ENCODE measurements at places on chromosomes 6 and 20. TPM values are rescaled to one million over a fixed set of nuclear protein-coding genes. Genes with fewer than 3 reads are reported as not detected.

DNA sequence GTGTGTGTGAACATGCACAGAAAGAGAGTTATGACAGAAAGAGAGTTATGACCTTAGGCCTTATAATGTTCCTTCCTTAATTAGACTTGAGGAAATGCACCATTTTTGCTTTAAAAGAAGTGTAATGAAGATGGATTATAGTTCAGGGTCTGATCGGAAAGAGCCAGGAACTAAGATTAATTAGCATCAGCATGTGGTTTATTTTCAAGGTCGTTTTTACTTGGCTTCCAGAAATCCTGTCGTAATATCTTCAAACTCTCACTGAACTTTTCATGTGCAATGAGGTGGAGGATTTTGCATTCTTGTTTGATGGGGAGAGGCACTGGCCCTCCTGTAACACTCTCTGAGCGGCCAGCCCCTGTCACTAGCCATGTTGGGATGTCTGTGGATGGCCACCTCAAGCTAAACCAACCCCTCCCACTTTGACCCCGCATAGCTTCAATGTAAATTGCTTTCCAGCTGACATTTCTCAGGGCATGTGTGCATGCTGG lies 116.8 kb downstream of the CDC5L start:
- peak; percentile 41 for ATAC-seq

The CTAGE9 gene
- not detected for total RNA-seq

- no peak for ATAC-seq
Observed at GRCh38 chr20:14481863-14482262, 144.5 kb upstream of the FLRT3 start.

- ATAC-seq, result no peak
Observed at GRCh38 chr6:167079853-167080297, 43.0 kb upstream of the CCR6 start.

DNA sequence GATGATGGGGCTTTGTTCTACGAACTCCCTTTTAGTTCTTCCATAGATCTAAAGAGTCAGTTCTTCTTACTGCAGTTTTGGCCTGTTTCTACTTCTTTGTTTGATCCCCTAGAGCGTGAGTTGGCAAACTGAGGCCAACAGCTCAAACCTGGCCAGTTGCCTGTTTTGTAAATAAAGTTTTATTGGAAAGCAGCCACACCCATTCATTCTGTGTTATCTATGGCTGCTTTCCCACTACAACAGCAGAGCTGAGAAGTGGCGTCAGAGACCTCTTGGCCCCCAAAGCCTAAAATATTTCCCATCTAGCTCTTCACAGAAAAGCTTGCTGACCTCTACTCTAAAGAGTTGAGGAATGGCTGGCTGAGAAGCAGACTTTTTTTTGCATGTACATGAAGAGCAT lies 52.2 kb downstream of the EYA2 start:
- no peak for ATAC-seq

The DEFB125 gene
- total RNA-seq, result not detected

The DBNDD2 gene
- 99.5 TPM for total RNA-seq

GRCh38 chr20:14832630-14833029 lies 495.2 kb upstream of the FLRT3 start:
- ATAC-seq, result no peak

GRCh38 chr20:53365076-53365475 lies 228.6 kb downstream of the ZNF217 start:
- ATAC-seq, result no peak

DNA sequence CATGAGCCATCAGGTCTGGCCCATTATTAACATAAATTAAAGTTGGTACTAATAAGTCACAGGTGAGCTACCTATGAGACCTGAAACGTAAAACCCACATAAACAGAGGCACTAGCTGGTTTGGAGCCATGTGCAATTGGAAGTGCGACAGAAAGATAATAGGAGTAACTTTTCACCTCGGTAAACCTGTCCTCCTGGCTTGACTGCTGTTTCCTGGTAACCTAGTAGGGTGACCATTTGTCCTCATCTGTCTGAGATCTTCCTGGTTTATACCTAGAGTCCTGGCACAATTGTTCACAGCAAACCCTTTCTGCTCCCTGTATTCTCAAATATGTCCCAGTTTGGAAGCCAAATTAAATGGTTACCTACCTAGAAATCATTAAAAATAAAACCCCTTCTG lies 7.4 kb downstream of the TBC1D20 start:
- no peak for ATAC-seq

The RIN2 gene
- total RNA-seq, result 50.8 TPM

- ATAC-seq, result no peak
Observed at GRCh38 chr6:70520575-70520974, 46.2 kb upstream of the SDHAF4 start.

DNA sequence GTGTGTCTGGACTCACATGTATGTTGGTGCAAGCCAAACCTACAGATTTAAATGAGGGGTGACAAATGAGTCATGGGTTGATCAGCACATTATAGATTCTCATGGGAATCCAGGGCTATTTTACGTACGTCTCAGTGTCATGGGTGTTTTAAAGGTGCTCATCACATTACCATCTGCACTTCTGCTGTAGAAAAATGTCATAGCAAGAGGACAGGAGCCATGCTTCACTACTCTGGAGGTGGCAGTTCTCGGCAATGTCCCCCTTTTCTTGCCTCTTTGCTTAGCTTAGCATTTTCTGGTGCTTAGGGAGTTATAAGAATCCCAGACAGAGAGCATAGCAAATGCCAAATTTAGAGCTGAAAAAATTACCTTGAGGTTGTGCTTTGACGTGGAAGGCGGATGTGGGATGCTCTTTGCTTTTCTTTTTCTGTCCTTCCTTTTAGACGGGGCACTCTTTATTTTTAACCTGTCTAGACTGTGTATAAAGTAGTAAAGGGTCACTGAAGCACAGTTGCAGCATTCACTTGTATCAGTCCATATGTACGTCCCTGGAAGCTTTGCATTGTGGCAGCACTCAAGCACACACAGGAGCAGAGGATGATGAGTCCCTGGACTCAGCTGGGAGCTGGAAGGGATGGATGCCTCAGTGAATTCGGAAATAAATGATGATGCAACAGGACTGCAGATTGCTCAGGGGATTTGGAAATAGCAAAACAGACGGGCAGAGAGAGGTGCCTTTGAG lies 139.7 kb downstream of the SYNDIG1 start:
- ATAC-seq, result no peak

The TCF15 gene
- 6.6 TPM for total RNA-seq

GRCh38 chr6:130961148-130961547 lies 101.9 kb downstream of the EPB41L2 start:
- ATAC-seq, result no peak

DNA sequence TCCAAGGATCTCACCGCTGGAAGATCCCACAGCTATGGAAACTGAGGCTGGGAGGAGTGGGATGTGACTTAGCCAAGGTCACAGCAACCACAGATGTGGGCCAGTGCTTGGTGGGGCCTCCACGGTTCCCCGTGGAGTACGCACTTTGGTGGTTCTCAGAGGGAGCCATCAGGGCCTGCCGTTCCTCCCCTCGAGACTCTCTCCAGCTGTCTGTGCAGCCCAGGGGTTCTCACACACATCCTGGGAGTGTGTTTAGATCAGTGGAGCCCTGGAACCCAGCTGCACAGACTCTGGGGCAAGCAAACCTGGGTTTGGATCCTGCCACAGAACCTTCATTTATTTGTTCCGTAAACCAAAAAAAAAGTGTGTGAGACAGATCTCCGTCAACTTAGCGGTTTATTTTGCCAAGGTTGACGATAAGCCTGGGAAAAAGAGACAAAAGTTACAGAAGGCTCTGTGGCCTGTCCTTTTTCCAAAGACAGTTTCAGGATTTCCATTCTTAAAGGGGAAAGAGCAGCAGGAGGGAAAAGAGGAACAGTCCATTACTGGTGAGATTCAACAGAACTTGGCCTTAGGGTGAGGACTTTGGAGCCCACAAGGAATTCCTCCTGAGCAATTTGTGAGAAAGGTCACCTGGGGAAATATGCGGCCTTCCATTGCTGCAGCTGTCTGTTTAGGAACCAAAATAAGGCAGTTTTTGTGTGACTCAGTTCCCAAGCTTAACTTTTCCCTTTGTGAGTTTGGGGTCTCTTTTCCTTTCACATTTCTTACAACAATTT lies 13.6 kb upstream of the MYMX start:
- ATAC-seq, result no peak

DNA sequence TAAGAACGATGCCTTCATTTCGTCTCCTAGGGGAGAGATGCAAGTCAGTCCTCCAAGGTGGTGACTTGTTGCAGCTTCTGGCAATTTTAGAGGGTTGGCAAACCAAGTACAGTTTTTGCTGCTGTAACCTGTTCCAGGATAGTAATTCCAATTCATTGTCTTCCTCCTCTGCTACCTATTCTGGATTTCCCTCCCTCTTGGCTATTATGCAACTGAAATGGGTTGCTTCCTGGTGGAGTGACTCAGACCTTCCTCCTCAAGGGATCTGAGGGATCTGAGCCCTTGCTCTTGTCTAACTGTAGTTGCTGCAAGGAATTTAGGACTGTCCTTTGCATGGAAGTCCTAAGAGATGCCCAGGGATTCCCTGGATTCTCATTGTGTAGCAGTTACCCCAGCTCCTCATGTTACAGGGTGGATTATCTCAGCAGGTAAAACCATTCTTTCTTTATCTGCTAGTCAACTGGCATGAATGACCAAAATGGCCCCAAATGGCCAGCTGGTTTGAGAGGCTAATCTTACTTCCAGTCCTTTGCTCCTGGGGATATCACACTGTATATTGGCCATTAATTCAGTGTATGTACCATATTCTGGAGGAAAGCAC lies 17.6 kb upstream of the ELMO2 start:
- no peak for ATAC-seq

GRCh38 chr6:104705095-104705707 lies 154.5 kb downstream of the HACE1 start:
- peak; percentile 46 for ATAC-seq

The MCHR2 gene
- total RNA-seq, result not detected

GRCh38 chr6:69881322-69882151 lies 15.2 kb downstream of the COL19A1 start:
- no peak for ATAC-seq

The SLC16A10 gene
- 0.93 TPM for total RNA-seq

GRCh38 chr20:46362921-46363867 lies 43.2 kb downstream of the ELMO2 start:
- no peak for ATAC-seq

DNA sequence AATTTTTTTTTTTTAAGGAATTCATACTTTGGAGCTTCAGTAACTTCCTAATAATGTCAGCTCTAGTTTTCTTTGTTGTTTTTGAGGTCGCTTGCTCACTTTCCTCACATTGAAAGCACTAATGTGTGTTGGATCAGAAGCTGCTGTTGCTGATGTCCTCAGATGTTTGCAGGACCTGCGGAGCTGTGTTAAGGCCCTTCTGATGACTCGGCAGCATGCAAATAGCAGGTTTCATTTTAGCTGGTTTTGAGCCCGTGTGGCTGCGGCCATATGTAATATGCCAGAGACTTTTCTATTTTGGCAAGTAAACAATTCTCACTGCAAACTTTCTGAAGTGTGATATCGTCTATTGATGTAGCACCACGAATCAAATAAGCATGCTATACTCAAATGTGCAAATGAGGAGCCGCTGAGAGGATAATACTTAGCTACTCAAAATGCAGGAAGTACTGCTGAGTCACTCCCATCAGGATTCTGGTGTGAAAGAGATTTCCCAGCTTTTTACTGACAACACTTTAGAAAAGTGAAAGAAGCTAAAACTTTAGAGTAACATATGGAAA lies 187.8 kb downstream of the SASH1 start:
- peak; percentile 69 for ATAC-seq

The NOTCH4 gene
- 12.6 TPM for total RNA-seq

GRCh38 chr20:47799116-47799715 lies 13.9 kb upstream of the SULF2 start:
- peak; percentile 62 for ATAC-seq

DNA sequence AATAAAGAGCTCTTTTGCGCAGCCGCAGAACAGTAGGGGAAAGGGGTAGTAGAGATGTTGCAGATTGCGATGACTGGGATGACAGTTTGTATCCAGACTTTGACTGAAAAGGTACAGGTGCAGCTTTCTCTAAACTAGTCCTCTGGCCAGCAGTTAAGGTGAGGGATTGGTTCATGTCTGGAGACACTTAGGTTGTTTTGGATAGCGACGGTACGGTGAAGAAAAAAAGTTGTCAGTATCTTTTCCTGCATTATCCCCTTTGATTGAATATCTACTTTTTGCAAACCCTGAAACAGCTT lies 537 bp downstream of the PRR3 start:
- no peak for ATAC-seq

DNA sequence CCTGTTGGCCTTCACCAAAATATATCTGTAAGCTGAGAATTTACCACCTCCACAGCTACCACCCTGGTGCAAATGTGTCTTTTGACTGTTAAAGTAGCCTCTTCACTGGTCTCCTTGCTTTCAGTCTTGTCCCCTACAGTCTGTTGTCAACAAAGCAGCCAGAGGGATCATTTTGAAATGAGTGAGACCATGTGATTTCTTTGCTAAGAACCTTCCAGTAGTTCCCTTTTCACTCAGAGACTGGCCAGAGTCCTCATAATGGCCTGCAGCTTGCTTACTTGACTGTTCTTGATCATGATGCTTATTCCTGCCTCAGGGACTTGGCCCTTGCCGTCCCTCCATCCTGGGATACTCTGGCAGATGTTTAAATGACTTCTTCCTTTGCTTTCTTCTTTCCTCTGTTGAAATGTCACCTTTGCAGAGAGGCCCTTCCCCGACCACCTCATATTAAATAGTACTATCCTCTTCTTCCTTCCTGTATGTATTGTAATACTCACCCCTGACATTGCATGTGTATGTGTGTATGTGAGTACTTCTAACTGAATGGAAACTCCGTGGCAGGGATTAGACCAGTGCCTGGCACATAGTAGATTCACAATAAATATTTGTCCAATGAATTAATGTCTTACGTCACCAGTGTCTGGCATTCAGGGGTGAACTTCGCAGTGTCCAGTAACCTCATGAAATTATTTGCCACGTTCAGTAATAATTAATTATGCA lies 5.0 kb downstream of the MANBAL start:
- no peak for ATAC-seq

GRCh38 chr20:20023395-20023794 lies 6.2 kb downstream of the NAA20 start:
- ATAC-seq, result no peak

DNA sequence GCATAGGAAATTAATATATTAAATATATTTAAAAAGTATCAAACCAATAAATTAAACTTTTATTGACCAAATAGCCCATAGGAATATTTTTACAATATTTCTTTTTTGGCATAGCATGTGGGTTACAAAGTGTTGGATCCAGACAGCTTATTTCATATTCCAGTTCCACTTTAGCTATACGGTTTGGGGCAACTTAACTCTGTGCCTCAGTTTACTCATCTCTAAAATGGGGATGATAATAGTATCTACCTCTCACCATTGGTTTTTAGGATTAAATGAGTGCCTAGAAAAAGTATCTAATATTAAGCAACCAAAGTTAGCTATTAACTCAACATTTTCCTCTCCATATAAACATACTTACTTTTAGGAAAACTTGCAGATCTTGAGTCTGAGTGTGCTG lies 243.8 kb downstream of the TBC1D32 start:
- ATAC-seq, result no peak

The ARFGEF3 gene
- 4.2 TPM for total RNA-seq

Measured in gastroesophageal sphincter (tissue), 4 donors.